T1000 (cell line): ENCODE measurements at places on chromosomes 16 and 17.

DNA sequence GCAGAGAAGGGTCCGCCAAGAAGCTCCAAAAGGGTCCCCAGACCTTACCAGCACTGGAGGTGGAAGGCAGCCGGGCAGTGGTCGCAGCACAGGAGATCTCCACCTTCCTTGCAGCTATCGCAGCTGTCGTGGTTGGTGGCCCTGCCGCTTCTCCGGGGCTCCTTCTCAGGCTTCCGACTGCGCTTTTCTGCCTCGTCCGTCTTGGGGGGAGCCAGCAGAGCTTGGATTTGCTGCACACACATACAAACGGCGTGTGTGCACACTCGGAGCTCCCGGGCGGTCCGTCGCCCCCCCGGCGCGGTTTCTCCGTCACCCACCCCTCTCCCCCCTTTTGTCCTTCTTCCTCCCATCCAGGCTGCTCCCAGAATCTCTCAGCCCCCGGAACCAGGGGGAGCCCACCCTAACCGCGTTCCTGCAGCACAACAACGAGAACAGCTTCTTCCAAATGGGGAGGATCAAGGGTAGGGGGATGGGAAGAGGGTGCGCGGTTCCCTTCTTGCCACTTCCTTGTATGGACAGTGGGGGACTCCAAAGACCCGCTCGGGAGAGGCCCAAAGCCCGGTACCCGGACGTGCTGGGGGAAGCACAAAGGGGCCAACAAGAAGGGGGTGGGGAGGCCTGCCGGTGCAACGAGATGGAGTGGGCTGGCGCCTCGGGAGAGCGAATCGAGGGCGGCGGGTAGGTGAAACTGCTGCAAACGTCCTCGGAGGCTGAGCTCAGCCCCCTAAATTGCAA is 1.1 kb downstream of the PHF12 start:
- DNase-seq = no peak

GRCh38 chr17:13750816-13751793 is 149.4 kb upstream of the HS3ST3A1 start:
- DNase-seq = no peak

DNA sequence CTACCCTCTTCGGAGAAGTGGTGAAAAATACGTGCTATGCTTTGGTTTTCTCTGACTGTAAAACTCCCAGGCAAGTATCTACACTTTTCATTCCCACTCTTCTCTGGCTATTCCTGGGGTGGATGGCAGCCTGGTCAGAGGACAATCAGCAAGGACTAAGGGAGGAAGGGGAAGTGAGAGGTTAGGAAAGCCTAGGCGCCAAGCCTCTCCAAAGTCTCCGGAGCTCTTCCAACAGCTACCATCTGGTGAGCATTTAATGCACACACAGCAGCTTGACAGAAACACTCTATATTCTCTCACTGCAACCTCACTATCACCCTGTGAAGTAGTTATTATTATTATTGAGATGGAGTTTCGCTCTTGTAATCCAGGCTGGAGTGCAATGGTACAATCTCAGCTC is 65.1 kb downstream of the WSCD1 start:
- no peak for DNase-seq

DNA sequence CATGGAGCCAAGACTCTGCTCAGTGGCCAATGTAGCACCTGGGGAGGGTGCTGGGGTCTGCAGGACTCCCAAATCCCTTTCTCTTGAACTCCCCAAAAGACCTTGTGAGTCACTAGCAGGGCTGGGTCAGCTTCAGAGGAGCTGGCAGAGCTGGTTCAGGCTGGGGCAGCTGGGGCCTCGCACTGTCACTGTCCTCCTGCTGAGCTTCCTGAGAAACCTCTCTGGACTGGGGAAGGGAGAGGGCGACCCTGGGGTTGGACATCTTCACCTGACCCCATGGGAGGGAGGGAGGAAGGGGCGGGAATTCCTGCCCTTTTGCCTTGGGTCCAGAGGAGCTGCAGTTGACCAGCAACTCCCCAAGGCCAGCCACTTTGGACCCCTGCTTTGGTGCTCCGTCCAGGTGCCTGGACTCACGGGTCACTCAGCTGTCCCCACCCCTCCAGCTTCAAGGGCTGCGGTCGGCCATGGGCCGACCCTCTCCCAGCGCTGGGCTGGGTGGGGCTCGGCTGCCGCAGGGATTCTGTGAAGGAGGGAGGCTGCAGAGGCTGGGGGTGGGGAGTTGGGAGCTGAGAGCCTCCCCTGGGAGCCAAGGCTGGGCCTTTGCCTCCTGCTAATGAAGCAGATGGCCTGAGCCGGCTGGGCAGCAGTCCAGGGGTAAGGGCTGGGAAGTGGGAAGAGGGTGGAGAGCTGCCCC is 9.2 kb downstream of the FMNL1 start:
- DNase-seq = no peak

DNA sequence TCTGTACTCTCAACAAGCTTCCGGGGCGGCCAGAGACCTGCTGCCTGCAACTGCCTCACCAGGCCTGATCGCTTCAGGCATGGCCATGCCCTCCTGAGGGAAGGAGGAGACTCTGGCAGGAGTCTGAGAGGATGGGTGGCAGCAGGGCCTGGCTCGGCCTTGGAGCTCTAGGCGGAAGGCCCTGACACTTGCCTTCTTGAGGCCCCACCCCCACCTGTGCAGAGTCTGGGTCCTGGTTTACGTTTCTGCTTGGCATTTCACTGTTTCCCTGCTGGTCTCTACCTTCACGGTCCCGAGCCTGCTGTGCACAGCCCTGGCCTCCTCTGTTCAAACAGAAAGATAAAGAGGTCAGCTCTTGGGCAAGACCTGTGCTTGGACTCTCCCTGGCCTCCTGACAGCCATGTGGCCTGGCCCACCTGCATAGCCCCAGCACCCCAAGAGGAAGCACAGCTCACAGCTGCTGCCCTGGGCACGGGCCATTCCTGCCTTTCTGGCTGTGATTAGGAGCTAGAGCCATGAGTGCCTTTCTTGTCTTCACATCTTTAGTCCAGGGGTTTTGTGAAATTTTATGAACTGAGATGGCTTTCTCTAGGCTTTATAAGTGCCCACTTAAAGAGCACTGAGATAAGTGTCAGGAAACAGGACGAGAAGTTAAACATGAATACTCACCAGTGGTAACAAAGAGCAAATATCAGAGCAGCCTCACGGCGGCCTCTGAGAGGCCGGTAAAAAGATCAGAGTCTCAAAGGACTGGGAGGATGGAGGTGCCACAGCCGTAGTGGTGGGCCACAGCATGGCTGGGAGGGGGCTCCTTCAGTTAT is 25.6 kb upstream of the MTSS2 start:
- DNase-seq = no peak

DNA sequence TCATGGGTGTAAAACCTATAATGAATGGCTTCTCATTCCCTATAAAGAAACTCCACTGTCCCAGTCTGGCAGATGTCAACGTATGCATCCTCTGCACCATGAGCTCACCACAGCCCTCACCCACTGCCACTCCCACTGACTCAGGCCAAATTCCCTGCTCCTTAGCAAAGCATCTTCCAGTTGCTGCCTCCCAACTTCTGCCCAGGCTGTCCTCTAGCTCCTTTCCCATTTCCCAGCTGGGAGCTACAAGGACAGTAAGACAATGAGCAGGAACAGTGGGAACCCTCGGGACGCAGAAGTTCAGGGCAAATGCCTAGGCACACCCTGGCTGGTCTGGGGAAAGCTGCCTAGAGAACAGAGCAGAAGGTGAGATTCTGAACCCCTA is 9.1 kb upstream of the THAP11 start:
- DNase-seq = no peak

- DNase-seq = no peak
Measured at GRCh38 chr16:56608876-56609462, 585 bp downstream of the MT2A start.

DNA sequence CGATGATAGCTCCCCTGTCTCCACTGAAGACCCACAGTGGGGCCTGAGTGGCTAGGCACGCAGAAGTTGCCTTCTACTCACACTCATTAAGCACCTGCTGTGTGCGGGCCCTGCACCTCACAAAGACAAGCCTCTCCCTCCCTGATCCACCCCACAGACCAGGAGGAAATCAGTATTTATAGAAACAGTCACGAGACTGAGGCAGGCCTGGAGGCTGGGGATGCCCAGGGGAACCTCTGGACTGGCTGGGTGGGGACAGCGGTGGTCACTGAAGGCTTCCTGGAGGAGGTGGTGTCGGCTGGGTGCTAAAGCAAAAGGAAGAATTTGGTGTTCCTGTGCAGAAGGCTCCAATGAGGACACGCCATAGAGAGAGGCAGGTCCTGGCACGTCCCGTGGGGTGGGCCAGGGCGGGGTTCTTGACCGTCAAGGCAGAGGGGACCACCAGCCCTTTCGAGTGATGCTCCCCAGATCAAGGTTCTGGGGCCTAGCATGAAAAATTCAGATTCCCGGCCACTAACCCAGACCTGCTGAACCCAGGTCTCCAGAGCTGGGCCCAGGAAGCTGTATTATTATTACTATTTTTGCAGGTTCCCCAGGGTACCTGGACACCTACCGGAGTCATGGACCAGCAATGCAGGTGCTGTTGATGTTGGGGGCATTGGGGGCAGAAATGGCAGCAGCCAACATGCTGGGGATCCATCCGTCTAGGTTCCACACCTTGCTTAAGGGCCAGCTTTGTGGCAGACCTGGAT is 23.0 kb downstream of the PPL start:
- DNase-seq = no peak

DNA sequence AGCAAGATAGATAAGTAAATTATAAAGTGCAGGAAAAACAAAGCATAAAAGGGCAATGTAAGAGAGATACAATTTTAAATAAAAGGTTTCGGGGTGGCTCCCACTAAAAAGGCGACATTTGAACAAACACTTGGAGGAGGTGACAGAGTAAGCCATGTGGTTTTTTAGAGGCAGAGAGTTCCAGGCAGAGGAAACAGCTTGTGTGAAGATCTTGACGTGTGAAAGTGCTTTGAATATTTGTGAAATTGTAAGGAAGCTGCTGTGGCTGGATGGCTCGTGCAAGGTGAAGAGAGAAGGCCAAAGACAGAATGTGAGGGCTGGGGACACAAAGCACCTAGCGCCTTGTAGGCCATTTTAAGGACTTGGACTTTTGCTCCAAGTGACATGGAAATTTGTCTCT is 28.6 kb upstream of the HYDIN start:
- DNase-seq = no peak

DNA sequence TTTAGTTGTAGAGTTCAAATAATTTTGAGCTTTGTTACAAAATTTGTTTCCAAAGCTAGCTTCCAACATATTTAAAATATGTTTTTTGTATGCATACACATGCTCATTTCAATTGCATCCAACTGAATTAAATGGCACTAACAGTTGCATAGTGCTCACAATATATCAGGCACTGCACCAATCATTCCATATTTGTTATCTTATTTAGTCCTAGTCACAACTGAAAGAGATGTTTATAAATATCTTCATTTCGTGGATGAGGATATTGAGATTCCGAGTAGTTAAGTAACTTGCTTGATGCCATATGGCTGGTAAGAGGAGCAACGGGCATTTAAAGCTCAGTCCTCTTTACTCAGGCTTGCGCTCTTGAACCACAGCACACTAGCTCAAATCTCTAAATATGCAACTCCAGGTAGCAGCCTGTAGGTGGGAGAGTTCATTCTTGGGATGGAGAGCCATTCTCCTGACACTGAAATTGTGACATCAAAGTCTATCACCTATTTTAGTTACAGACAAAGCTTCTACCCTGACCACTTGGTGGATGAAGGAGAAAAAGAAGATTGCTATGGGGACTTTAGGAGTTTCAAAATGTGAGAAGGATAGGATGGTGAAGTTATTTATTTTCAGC is 118.0 kb upstream of the CA10 start:
- no peak for DNase-seq

GRCh38 chr16:20202747-20203146 is 124.6 kb downstream of the GP2 start:
- no peak for DNase-seq

- no peak for DNase-seq
Measured at GRCh38 chr17:8922928-8923327, 42.6 kb downstream of the PIK3R5 start.

GRCh38 chr17:77466140-77466539 is 325.4 kb downstream of the SEC14L1 start:
- DNase-seq = no peak

DNA sequence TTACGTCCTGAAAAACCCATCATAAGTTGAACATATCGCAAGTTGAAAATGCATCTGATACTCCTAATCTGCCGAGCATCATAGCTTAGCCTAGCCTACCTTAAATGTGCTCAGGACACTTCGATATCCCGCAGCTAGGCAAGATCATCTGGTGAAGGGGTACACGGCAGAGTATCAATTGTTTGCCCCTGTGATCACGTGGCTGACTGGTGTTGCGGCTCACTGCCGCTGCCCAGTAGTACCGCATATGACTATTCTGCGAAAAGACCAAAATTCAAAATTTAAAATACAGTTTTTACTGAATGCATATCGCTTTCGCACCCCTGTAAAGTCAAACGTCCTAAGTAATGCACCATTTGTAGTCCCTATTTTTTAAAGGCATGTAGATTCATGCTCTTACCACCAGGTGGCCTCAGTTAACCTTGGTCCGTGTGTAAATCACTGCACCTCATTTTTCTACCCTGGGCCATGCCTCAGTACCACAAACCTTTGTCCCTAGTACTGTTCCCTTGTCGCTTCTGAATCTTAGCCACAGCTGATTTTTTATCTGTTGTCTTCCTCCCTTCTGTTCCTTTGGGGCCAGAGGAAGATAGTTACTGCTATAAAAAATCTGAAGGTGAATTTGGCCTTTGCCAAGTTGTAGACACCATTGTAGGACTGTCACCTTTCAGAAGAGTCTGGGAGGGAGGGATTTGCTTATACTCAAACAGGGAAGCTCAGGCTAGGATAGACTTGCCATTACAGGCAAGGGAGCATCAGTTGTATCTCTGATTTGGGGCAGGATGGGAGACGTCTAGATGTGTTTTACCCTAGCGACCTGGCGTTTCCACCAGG is 34.4 kb downstream of the WWP2 start:
- no peak for DNase-seq

DNA sequence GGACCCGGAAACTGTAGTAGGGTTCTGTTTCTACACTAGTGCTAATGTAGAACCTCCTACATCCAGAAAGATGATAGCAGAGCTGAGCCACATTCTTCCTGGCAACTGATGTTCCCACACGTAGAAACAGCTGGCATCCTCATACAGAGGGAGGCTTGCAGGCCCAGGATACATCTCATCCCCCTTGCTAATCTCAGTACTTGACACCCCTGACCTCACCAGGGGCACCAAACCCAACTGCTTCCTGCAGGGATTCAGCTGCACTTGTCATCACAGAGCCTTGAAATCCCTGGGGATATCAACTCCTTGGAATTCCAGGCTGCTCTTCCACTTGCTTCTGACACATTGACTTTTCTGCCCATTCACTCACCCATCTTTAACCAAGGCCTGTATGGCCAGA is 75.2 kb upstream of the HSBP1 start:
- no peak for DNase-seq

DNA sequence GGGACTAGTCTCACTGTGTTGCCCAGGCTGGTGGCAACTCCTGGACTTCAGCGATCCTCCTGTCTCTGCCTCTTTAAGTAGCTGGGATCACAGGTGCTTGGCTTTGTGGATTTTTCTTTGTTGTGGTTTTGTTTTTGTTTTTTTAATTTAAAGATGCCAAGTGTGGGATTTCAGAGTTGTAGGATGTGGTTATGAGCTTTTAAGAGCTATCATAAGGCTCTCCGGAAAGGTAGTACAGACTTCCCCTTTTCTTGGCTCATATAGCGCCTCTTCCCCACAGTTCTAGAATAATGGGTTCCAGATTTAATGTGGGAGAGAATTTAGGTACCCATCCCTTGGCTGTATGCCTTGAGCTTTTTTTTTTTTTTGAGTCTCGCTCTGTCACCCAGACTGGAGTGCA is 17.1 kb downstream of the AKAP1 start:
- no peak for DNase-seq

- no peak for DNase-seq
Measured at GRCh38 chr16:66324815-66325515, 41.5 kb upstream of the CDH5 start.
